ENCODE measurements at places on chromosomes 7 and 10.

DNA sequence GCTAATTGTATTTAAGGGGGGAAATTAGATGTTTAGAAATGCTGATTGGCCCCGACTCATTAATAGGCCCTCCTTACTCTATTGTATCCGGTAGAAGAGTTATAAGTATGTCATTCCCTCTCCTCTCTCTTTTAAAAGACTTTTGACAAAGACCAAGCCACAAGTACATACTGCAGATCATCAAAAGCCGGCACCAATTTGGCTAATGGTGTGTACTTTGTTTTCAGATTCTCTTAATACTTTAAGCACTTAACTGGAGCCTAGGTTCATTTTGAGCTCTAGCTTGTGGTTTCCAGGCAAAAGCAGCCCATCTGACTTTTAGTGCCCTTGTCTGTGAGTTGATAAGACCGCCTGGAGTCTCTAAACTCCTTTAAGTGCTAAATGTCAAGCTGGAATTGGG lies 210.0 kb upstream of the LYZL1 start:
- DNase-seq, result no peak

- no peak for DNase-seq
Observed at GRCh38 chr7:154776350-154776749, 226.6 kb downstream of the PAXIP1 start.

- DNase-seq, result no peak
Observed at GRCh38 chr10:28171468-28172222, 131.2 kb downstream of the MPP7 start.

DNA sequence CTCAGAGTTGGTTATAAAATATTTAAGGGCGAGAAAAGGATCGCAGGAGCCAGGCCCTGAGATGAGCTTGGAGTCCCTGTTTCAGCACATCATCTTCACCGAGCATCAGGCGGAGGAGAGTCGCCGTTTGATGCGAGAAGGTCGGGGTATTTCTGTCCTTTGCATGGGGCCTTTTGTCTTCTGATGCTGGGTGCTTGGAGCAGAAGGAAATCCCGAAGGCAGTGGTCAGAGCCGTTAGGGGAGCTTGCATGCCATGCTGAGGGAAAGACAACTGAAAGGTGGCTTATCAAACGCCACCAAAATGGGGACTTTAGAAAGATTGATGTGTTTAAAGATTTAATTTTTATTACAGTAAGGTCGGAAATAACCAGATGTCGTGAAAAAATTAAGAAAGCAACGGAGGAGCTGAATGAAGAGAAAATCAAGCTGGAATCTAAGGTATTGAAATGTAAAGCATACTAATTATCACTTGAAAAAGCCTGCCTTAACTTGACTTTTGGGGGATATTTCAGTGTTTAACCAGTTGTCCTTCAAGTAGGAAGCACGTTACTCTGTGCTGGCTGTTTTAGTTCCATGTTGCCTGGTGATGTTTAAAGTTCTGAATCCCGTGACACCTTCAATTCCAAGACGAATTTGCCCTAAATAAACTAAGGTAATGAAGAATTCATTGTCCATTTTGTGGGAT lies 845 bp downstream of the CCDC172 start:
- DNase-seq, result no peak

DNA sequence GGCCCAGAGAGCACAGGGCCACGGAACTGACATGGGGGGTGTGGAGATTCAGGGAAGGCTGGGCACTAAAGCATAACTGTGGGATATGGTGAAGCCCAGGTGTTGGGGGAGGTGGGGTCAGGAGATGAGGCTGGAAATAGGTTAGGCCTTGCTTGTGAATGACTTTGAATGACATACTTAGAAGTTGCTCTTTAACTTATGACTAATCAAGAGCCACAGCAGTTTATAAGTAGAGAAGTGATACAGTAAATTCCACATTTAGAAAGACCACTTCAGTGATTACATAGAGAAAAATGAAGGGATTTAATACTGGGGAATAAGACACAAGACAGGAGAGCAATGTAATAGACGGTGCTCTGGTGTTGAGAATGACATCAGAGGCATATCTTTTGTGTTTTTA lies 120.8 kb upstream of the SEC61G start:
- no peak for DNase-seq

DNA sequence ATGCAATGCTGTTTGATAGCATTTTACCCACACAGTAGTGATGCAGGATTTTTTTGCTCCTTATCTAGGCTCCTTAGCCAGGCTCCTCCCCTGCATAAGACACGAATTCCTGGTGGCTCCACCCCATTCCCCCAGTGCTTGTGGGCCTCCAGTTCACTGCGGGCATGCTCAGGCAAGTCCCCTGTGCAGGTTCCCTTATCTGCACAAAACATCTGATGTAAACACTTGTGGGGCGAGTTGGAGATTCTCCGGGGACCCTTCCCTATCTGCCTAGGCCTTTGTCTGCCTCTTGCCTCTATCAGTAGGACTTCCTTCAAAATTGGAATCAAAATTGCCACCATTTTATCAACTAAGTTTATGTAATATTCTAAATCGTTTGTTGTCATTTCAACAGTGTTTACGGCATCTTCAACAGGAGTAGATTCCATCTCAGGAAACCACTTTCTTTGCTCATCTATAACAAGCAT lies 5.4 kb upstream of the STK17A start:
- no peak for DNase-seq

GRCh38 chr7:131625817-131626372 lies 69.5 kb upstream of the PODXL start:
- DNase-seq, result no peak

- no peak for DNase-seq
Observed at GRCh38 chr10:22308390-22308789, 7.8 kb upstream of the COMMD3 start.

DNA sequence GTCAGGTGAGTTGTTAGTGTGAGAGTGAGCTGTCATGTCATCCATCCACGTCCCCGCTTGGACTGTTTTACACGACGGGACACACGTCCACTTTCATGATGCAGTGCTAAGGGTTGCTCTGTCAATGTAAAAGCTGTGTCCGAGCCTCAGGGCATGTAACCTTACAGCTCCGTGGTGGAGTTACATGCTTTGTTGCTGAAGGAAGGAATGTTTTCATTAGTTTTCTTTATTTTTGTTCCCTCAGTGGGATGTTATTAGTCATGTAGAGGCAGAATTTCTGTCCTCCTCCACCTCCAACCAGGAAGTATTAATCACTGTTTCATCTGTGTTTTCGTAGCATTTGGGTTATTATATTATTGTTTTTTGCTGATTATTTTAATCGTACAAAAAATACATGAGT lies 88.6 kb downstream of the NRG3 start:
- DNase-seq, result no peak

DNA sequence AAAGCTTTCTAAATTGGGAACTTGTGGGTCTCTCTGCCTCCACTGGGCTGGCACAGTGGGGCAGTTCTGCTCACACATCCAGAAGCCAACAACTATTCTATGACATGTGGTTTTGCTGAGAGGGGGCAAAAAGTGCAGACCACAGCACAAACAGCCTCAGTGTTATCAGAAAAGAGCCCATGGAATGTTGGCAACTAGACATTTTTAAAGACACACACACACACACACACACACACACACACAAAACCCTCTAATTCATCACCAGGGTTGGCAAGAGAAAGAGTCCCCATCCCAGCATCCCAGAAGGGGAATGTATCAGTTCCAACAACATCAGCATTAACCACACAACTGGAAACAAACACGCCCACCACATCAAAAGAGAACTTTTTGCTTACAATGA lies 117.1 kb downstream of the FGFR2 start:
- DNase-seq, result no peak

DNA sequence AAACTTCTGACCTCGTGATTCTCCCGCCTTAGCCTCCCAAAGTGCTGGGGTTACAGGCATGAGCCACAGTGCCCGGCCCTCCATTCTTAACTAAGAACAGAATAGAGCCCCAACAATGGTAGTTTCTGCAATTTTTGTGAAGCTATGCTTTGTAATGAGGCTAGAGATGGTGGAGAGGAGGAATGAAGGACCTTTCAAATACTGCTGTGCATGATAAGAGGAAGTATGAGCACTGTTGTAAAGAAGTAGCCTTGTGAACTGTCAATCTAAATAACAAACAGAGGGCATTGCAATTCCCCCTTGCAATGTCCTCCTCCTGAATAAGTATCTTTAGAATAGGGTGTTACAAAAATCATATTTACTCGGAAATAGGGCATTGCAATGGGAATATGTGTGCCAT lies 70.2 kb downstream of the EVX1 start:
- DNase-seq, result no peak

DNA sequence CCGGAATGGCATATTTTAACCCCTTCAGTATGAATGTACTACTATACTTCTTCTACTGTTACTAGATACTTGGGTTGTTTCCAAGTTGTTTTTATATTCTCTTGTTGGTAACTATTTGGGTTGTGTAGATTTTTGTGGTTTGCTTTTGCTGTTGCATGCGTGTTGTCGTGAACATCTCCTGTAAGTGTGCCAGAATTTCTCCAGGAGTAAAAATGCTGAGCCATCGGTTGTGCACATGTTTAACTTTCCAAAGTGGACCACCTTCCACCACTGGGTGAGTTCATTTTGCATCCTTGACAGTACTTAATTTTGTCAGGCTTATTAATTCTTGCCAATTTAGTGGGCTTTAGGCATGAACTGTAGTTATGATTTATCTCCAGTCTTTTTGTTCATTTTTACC lies 47.9 kb downstream of the CSGALNACT2 start:
- DNase-seq, result no peak

GRCh38 chr10:5325076-5325475 lies 39.7 kb upstream of the UCN3 start:
- no peak for DNase-seq

DNA sequence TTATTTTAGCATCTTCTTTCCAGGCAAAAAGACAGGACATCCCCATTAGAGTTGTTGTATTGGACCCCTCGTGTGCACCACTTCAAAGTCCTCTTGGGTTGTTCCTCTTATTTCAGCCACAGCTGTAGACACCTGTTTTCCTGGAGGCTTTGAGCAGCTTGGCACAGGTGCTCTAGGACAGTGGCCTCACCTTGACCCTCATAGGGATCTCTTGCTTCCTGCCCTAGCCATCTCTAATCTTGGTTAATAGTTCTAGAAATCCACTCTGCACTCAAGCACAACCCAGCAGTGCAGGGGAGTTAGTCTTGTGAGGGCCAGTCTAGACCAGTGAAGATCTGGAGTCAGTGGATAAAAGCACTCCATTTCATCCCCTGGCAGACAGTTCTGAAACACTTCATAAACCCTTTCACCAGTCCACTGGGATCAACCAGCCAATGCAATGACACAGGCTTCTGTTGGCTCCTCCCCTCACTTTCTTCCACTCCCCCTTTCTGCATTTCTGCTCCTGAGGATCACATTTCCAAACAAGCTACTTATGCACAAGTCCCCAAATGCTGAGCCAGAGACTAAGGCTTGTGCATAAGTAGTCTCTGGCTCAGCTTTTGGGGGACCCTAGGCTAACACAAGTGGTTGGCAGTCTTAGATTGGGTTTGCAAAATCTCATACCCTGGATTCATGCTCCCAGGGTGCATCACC lies 131.5 kb upstream of the LAMB4 start:
- no peak for DNase-seq

DNA sequence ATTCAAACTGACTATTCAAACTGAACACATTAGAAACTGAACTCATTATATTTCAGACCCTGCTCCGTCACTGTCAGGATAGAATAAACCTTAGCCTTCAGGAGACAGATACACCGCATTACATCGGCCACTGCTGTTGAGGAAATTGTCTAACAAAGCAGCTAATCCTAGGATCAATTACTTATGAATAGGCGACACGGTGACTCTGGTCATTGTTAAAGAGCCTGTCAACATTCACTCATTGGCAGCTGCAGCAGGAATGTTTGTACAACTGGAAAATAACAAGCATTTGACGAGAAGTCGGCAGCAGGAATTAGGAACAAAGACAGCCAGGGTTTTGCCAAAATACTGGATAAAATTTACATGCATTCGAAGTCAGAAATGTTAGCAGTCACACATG lies 112.0 kb upstream of the MKX start:
- DNase-seq, result no peak

GRCh38 chr7:151045262-151045661 lies 3.1 kb upstream of the ASIC3 start:
- no peak for DNase-seq

- peak; percentile 72 for DNase-seq
Observed at GRCh38 chr7:51318886-51319579, 2.4 kb upstream of the COBL start.

GRCh38 chr10:110546077-110546476 lies 21.4 kb upstream of the SMC3 start:
- DNase-seq, result peak; percentile 89

DNA sequence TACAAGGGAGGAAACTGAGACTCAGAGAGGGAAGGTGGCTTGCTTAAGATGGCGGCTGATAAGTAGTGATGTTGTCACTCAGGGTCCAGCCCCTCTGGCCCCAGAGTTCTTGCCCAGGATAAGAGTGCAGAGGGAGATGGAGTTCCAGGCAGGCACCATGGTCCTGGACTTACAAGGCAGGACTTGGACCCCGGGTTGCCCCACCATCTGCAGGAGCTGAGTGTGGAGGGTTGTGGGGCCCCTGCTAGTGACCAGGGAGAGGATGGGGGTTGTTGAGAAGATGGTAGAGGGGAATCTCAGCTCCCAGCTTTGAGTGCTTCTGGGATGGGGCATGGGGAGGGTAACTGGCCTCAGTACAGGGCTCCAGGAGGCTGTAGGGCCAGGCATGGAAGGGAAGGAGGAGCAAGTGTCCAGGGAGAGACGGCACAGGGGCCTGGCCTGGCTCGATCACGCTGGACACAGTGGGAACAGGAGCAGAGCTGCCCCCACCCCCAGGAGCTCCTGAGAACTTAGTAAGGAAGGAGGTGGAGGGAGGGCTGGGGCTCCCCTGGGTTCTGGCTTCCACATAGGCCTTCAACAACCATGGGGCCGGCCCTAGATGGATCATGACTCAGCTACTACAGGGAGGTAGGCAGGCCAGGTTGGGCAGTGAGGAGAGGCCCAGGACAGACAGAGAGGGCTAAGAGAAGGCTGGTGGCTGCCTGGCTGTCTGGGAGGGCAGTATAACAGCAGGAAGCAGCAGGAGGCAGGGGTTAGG lies 28.2 kb downstream of the PPIF start:
- DNase-seq, result no peak

DNA sequence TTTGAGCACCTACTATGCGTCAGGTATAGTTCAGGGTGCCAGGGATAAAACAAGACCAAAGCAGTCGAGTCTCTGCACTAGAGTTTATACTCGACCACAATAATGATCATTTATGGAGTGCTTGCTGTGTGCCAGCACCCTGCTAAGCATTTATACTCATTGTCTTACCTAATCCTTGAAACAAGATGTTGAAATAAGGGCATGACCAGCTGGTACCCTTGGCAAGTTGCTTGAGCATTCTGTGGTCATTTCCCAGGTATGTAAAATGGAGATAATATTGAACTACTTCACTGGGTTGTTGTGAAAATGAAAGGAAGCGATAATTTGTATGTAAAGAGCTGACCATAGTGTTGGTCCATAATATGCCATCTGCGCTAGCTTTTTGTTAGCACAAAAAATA lies 185.4 kb downstream of the CYP26A1 start:
- no peak for DNase-seq
